ENCODE measurements at places on chromosomes 4 and X. TPM values are rescaled to one million over a fixed set of nuclear protein-coding genes. Genes with fewer than 3 reads are reported as not detected.

DNA sequence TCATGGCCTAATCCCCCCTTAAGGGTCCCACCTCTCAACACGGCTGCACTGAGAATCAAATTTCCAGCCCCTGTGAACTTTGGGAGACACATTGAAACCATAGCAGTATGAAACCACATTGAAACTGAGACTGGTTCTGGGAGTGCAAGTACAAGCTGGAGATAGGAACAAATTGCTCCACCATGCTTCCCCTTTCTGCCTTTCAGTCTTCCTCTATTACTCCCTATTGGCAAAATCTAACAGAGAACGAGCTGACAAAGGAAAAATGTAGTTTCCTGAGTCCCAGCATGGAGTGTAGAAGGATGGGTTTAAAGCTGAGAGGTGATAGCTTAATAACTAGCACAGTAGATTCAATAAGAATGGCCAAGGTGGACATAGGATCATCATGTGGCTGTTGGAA lies 161.7 kb upstream of the RPL34 start:
- DNase-seq = no peak

The SPANXA1 gene
- polyA plus RNA-seq = not detected

DNA sequence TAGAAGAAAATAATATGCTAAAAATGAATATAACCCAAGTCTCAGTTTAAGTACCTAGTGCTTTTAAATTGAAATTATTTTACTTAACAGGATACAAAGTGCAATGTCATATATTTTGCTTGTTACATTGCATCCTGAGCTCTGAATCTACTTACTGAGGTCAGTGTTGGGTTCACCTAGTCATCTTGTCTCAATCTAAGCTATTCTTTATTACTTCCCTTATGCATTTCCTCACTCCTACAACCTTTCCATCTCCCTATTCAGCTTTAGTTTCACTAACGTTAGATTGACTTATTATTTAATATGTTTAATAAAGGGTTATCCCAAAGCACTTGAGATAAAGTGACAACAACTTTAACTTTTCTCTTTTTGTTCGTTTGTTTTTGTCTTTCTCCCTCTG lies 483.7 kb downstream of the FSTL5 start:
- DNase-seq = no peak

The CENPE gene
- 0.43 TPM for polyA plus RNA-seq

DNA sequence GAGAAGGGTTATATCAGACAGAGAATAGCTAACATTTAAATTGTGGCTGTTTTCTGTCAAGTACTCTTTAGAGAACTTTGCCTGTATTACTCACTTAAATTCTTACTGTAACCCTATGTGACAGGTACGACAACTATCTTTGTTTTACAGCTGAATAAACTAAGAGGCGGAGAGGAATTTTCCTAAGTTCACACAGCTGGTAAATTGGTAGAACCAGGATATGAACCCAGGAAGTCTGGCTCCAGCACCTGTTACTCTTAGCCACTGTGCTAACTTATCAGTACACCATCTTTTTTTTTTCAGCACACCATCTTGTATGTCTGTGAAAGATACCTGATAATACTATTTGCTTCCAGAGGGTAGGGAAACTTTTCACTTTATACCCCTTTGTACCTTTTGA lies 2.0 kb upstream of the SYP start:
- no peak for DNase-seq

The NR0B1 gene
- polyA plus RNA-seq = not detected

GRCh38 chr4:80237992-80238391 lies 28.5 kb upstream of the FGF5 start:
- DNase-seq = no peak

The SLC9B1 gene
- 3.2 TPM for polyA plus RNA-seq

The PABPC4L gene
- polyA plus RNA-seq = not detected

GRCh38 chr4:15198070-15198727 lies 195.9 kb downstream of the CPEB2 start:
- no peak for DNase-seq

DNA sequence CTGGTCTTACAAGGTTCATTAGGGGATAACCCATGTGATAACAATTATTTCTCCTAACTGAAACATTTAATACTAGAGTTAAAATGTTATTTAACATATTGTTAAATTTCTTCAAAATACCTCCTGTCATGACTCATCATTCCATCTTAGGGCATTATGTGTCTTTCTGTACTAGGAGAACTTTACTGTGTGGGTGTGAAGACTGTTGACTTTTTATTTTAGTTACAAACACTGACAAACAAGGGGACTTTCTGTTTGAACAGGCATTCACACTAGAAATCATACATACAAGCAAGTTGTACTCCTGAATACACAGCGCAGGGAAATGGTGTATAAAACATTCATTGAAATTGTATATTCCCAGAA lies 175.9 kb downstream of the FBXW7 start:
- DNase-seq = no peak

GRCh38 chr4:136748773-136749172 lies 783.5 kb downstream of the PCDH18 start:
- DNase-seq = no peak

- no peak for DNase-seq
Measured at GRCh38 chrX:38220024-38220414, 652 bp downstream of the SRPX start.

The SHROOM2 gene
- polyA plus RNA-seq = not detected

GRCh38 chr4:80434238-80434637 lies 98.7 kb downstream of the CFAP299 start:
- DNase-seq = no peak

GRCh38 chrX:44489515-44489914 lies 53.1 kb downstream of the FUNDC1 start:
- DNase-seq = no peak

- no peak for DNase-seq
Measured at GRCh38 chr4:56426273-56426672, 9.1 kb downstream of the PPAT start.

The ADAMTS3 gene
- not detected for polyA plus RNA-seq

- DNase-seq = no peak
Measured at GRCh38 chr4:95867919-95868318, 28.0 kb downstream of the PDHA2 start.

The NXF2B gene
- polyA plus RNA-seq = not detected

GRCh38 chr4:8224975-8225625 lies 26.0 kb downstream of the SH3TC1 start:
- DNase-seq = no peak

DNA sequence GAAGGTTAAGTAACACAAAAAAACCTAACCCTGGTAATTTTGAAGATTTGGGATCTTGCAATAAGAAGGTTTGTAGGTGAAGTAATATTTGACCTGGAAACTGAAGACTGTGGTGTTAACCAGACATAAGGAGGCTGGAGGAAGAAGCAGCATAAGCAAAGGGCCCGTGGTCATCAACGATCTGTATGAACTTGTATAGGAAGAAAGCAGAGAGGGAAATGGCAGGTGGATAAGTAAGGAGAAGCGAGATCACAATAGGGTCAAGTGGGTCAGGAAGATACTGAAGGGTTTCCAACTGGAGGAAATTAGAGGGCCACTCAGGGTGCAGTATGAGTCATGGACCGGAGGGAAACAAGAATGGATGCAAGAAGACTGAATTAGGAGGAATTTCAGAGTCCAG lies 103.8 kb upstream of the SORBS2 start:
- DNase-seq = no peak

GRCh38 chrX:9657590-9658256 lies 107.9 kb downstream of the GPR143 start:
- no peak for DNase-seq

All from immature natural killer cell (primary cell).